ENCODE measurements at places on chromosomes 6 and 20.

GRCh38 chr6:137358273-137358672, 135.9 kb downstream of the OLIG3 start:
- no peak for DNase-seq

- no peak for DNase-seq
These were observed 43.1 kb downstream of the CD109 start for GRCh38 chr6:73739096-73739495.

- no peak for DNase-seq
These were observed 261.7 kb upstream of the NOX3 start for GRCh38 chr6:155717374-155717773.

GRCh38 chr6:35417979-35418661, 34.0 kb upstream of the FANCE start:
- no peak for DNase-seq

DNA sequence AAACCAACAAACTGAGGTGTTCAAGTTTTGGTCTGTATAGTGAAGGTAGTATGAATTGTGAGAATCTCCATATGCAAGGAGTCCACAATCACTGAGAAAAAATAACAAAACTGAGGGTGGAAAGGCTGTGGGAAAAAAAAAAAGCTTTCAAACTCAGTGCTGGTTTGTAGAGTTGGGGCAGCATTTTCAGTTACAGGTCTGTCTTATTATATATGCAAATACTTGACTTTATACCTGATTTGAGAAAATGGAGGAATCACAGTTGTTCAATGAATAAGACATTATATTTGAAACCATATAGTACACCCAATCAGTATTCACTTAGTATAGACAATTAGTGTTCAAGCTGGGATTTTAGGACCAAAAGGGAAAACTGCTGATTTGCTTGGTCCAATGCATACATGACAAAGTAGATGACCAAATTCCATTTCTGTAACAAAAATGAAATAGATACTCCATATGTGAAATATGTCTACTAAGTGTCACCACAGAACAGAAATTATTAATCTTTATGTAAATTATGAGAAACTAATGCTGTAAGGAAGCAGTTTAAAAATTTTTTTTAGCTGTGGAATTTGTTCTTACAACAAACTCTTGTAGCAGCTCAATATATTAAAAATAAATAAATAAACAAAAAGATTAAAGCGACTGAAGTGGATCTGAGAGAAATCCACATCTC, 187.7 kb downstream of the ASCC3 start:
- no peak for DNase-seq

GRCh38 chr6:37373822-37374471, 20.2 kb downstream of the RNF8 start:
- DNase-seq, result no peak

DNA sequence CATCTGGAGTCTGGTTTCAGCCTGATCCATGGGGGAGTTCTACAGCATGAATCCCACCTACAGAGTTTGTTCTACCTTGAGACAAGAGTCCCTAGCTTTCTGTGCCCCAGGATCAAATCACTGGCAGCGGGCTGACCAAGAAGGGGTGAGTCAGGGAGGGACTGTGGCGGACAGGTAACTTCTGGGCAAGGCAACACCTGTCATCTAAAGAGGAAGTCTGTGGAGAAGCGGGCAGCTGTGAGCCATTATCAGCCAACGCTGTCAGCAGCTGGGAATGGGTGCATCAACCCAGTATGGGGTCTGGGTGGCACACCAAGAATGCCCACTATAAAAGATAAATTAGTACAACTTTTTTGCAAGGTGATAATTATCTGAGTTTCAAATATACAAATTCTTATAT, 45.9 kb downstream of the UBE3D start:
- no peak for DNase-seq

GRCh38 chr20:36792422-36792821, 18.9 kb upstream of the DSN1 start:
- no peak for DNase-seq

DNA sequence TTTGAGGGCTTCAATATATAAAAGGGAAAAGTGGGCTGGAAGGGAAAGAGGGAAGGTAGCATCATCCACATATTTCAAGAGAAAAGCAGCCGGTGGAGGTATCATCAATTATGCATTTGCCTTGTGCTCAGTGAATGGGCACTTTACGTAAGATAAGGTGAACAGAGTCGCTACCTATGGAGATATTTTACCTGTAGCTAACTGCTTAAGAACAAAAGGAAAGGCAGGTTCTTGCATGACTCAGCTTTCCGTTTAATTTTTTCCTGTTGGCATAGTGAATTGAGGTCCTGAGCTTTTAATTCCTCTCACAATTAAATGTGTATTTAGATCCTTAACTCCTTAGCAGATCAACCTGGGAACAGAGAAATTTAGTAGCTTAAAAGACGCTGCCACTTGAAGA, 25.5 kb upstream of the PLCB4 start:
- no peak for DNase-seq

All from activated T-helper 1 cell treated with Interleukin-2 at 50 U/mL for 16 hours (primary cell).